ENCODE measurements at places on chromosomes 7 and 10. TPM values are rescaled to one million over a fixed set of nuclear protein-coding genes. Genes with fewer than 3 reads are reported as not detected.

Gene IL6
- total RNA-seq, result 8.5 TPM

Gene NRBF2
- 28.7 TPM for total RNA-seq

Gene IDI1
- 59.5 TPM for total RNA-seq

Gene NUTM2A
- 4.9 TPM for total RNA-seq

Gene VIPR2
- not detected for total RNA-seq

Gene NEBL
- total RNA-seq, result 6.9 TPM

Gene TEX36
- not detected for total RNA-seq

Gene TAX1BP1
- total RNA-seq, result 98.7 TPM

Gene GIMAP4
- total RNA-seq, result 0.13 TPM

Gene HOXA10
- 29.1 TPM for total RNA-seq

Gene VKORC1L1
- total RNA-seq, result 22.0 TPM

Gene ICA1
- total RNA-seq, result 20.7 TPM

Gene AFAP1L2
- total RNA-seq, result 8.1 TPM

Gene ARHGAP21
- total RNA-seq, result 73.0 TPM

Gene RAMP3
- total RNA-seq, result not detected

Gene GAD2
- total RNA-seq, result not detected

Gene FAM25A
- not detected for total RNA-seq

Measured in kidney epithelial cell (primary cell).